ENCODE measurements at places on chromosomes 7 and 10.
A peak's percentile ranks its signal among the peaks of the same experiment; 100 is the strongest.

DNA sequence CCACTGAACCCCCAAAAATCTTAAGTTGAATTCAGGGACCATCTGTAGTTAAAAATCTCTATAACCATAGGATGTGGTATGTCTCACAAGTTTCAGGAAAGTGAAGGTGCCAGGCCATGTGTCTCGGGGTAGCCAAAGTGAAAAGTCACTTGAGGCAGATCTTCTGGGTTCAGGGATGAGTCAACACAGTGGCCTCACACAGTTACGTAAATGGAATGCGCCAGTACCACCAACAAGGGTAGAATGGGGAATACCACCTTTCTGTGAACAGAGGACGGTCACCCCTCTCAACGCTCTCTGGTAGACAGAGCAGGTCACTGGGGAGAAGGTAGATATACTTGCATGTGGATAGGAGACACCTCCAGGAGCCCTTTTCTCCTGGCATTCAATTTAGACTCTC, 71.4 kb downstream of the ELMO1 start:
- DNase-seq, result no peak

- DNase-seq, result no peak
Measured at GRCh38 chr10:110533149-110533548, 34.3 kb upstream of the SMC3 start.

DNA sequence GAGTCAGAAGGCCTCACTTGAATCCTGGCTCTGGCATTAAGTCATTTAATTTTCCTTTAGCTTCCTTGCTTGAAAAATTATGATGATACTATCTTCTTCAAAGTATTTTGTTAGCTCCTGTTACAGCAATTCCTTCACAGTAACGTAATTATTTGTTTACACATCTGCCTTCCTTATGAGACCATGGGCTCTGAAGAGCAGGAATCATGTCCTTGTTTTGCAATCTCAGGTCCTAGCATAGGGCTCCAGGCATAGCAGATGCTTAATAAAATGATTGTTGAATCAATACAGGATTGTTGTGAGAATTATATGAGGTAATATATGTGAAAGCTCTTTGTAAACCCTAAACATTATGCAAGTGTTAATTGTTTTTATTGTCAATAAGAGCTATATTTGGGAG, 25.5 kb downstream of the KLHDC10 start:
- no peak for DNase-seq

- peak; percentile 3 for DNase-seq
Measured at GRCh38 chr7:151382079-151382885, 27.6 kb downstream of the WDR86 start.

DNA sequence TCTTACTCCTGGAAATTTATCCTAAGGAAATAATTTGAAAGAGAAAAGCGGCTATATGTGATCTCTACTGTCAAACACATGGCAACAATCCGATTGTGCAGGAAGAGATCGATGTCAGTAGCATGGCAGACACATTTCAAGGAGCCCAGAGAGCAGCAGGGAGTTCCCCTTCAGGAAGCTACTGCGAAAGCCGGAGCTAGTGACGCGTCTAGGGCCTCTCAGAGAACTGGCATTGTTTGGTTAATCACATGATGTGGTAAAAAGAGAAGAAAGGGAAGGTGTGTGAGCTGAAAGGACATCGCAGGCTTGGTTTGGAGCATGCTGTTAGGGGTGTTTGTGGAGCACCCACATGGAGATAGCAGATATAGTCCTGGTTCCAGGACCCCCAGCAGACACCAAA, 74.9 kb downstream of the BEND7 start:
- no peak for DNase-seq

- peak; percentile 76 for DNase-seq
Measured at GRCh38 chr7:101542527-101543241, 86.4 kb downstream of the MYL10 start.

- no peak for DNase-seq
Measured at GRCh38 chr7:53500076-53500475, 464.6 kb downstream of the POM121L12 start.

DNA sequence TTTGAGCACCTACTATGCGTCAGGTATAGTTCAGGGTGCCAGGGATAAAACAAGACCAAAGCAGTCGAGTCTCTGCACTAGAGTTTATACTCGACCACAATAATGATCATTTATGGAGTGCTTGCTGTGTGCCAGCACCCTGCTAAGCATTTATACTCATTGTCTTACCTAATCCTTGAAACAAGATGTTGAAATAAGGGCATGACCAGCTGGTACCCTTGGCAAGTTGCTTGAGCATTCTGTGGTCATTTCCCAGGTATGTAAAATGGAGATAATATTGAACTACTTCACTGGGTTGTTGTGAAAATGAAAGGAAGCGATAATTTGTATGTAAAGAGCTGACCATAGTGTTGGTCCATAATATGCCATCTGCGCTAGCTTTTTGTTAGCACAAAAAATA, 185.4 kb downstream of the CYP26A1 start:
- no peak for DNase-seq

- DNase-seq, result no peak
Measured at GRCh38 chr7:30863706-30864035, 48.0 kb upstream of the AQP1 start.

DNA sequence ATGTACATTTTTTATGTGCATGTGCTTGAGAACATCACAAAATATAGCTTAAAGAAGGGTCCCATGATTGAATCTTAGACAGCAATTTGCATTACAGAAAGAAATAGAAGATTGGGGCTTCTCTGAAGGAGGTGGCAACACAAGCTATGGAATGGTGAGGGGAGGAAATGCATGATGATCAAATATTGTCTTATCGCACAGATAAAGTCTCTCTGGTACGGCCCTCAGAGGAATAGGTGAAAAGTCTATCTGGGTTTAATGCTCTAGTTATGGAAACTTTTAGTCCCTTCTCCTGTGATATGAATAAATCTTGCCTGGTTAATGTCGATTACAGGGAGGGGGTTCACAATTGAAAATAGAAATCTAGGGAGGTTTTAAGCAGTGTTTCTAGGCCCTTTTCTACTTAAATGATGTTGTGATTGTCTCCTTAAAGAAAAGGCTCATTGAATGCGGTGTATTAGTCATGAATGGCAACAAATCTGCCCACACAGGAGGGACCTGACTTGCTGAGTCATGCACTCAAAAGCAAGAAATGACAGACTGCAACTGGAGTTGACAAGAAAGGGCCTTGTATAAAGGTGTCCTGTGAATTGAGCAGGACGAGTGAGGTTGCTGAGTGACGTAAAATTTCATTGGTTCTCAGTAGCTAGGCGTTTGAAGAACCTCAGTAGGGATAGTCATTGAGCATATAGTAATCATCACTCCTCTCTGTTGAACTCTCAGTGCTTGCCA, 133.4 kb upstream of the CSTF2T start:
- no peak for DNase-seq

GRCh38 chr10:472241-472910, 217.1 kb downstream of the DIP2C start:
- DNase-seq, result no peak
